ENCODE measurements at places on chromosomes 13 and 19. TPM values are rescaled to one million over a fixed set of nuclear protein-coding genes. Genes with fewer than 3 reads are reported as not detected.

Gene FGF22
- 0.04 TPM for total RNA-seq

Gene LYPD5
- total RNA-seq, result 0.22 TPM

Gene ERICH6B
- total RNA-seq, result not detected

Gene HSD11B1L
- total RNA-seq, result 5.9 TPM

Gene SIGLECL1
- total RNA-seq, result not detected

Gene PODNL1
- total RNA-seq, result 0.09 TPM

Gene IGSF23
- not detected for total RNA-seq

Gene TTC9B
- total RNA-seq, result 0.09 TPM

Gene MBD3L3
- total RNA-seq, result not detected

Gene CEACAM8
- 0.04 TPM for total RNA-seq

Gene ACP5
- total RNA-seq, result 1.8 TPM

Gene TLE2
- 14.2 TPM for total RNA-seq

Gene ZNF556
- total RNA-seq, result 34.8 TPM

Gene SCN1B
- 3.2 TPM for total RNA-seq

Gene SIAH3
- total RNA-seq, result 0.27 TPM

Gene ZNF225
- 6.6 TPM for total RNA-seq

Gene ZNF154
- total RNA-seq, result 7.6 TPM

Gene CGB2
- total RNA-seq, result not detected

Gene ZNF610
- total RNA-seq, result 4.3 TPM

Gene ZNF440
- 6.8 TPM for total RNA-seq

Gene SYT3
- total RNA-seq, result 0.09 TPM

Gene ZNF738
- 19.9 TPM for total RNA-seq

Gene CD37
- total RNA-seq, result 1.1 TPM

Gene FUT1
- 1.1 TPM for total RNA-seq

Gene PCCA
- 35.5 TPM for total RNA-seq

Gene CLDN10
- total RNA-seq, result 7.4 TPM

Gene ZNF320
- total RNA-seq, result 14.8 TPM

Gene URAD
- total RNA-seq, result not detected

Gene PCDH9
- 8.3 TPM for total RNA-seq

Gene TEX101
- not detected for total RNA-seq

Gene CEACAM20
- total RNA-seq, result not detected

Gene ZNF577
- total RNA-seq, result 15.6 TPM

Gene RCBTB1
- total RNA-seq, result 10.8 TPM

Gene RTBDN
- total RNA-seq, result not detected

Gene OR7D2
- total RNA-seq, result under 0.01 TPM

Gene LILRB2
- total RNA-seq, result 0.53 TPM

Gene KANK3
- total RNA-seq, result 12.4 TPM

Gene VSTM1
- total RNA-seq, result not detected

Gene ZNF541
- 0.18 TPM for total RNA-seq

Gene CRX
- not detected for total RNA-seq

Gene EDNRB
- total RNA-seq, result 11.4 TPM

Gene ZNF729
- 0.04 TPM for total RNA-seq

Gene TUBA3C
- not detected for total RNA-seq

Gene POGLUT2
- 23.5 TPM for total RNA-seq

Gene CD33
- 2.3 TPM for total RNA-seq

Gene FFAR2
- total RNA-seq, result 0.22 TPM

Gene RGS9BP
- total RNA-seq, result 0.49 TPM

Gene UBE2L5
- total RNA-seq, result 0.18 TPM

Gene CGB1
- total RNA-seq, result not detected

Gene FAM216B
- total RNA-seq, result 0.09 TPM

Gene ZNF665
- 4.7 TPM for total RNA-seq

Gene ADGRE1
- total RNA-seq, result 0.04 TPM

Gene GARIN5A
- total RNA-seq, result 3.5 TPM

Gene RDH8
- total RNA-seq, result not detected

All from muscle of leg (tissue), 16 donors.